ENCODE measurements at places on chromosomes 16 and 17.

DNA sequence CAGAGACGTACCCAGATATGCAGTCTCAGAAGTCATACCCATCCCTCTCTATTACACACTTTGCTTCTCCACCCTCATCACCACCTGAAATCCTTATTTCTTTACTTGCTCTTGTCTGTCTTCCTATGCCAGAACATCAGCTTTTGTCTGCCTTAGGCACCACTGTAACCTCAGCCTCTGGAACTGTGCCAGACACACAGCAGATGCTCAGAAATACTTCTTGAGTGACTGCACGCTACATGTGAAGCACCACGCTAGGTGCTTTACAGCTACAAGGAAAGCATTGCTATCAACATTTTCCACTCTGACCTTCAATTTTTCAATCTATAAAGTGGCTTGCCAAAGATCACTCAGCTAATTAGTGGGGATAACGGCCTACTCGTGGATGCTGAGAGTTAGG, 226.8 kb downstream of the CHD9NB start:
- no peak for DNase-seq

- DNase-seq = no peak
Observed at GRCh38 chr16:89266521-89267134, 49.1 kb downstream of the ZNF778 start.

DNA sequence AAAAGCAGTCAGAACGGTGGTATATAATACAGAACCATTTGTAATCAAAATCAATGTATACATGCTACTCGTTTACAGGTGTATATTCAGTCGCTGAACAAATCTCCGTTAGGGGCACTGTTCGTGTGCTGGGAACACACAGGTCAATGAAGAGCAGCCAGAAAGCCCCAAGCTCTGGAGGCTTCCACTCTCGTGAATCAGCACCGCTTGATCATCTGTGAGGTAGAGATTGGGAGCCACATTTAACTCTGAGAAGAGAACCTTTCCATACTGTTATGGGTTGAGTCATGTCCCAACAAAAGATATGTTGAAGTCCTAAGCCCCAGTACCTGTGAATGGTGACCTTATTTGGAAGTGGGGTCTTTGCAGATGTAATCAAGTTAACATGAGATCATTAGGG, 5.4 kb upstream of the CYTH1 start:
- no peak for DNase-seq

- DNase-seq = peak; percentile 87
Observed at GRCh38 chr17:76268015-76268749, 3.0 kb downstream of the UBALD2 start.

GRCh38 chr16:66541388-66542355, 8.2 kb downstream of the TK2 start:
- DNase-seq = no peak

DNA sequence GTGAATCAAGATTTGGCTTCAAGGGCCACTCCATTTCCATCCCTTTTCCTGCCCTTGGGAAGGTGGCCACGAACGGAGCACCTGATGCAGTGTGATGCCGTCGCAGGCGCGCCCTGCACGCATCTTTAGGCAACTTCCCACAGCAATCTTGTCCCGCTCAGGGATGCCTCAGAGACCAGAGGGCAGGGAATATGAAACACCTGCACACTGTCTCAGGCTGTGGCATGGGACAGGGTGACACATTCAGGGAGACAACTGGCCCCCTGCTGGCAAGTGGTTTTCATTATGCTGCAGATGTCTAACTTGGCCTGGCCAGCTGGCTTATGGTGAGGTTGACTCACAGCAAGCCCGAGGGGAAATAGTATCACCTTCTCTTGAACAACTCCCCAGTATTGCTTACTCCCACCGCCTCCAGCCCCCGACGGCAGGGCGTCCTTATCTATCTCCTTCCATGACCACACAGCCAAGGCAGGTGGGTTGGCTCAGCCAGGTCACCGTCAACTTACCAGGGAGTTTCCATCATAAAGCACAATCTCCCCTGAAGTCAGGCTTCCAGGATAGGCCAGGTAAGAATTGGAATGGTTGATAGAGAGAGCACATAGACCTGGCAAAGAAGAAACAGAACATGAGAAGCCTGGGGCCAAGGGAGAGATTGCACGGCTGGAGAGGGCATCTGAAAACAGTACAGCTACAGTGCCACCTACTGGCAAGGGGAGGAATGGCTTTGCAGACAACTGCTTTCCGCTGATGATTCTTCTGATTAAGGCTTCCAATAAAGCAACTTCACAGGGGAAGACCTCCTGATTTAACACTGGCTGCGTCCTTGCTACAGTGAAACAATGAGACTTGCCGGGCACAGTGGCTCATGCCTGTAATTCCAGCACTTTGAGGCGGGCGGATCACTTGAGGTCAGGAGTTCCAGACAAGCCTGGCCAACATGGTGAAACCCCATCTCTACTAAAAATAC, 21.1 kb downstream of the WIPI1 start:
- DNase-seq = peak; percentile 83

- DNase-seq = peak; percentile 72
Observed at GRCh38 chr16:85029408-85029784, 1.8 kb downstream of the KIAA0513 start.

DNA sequence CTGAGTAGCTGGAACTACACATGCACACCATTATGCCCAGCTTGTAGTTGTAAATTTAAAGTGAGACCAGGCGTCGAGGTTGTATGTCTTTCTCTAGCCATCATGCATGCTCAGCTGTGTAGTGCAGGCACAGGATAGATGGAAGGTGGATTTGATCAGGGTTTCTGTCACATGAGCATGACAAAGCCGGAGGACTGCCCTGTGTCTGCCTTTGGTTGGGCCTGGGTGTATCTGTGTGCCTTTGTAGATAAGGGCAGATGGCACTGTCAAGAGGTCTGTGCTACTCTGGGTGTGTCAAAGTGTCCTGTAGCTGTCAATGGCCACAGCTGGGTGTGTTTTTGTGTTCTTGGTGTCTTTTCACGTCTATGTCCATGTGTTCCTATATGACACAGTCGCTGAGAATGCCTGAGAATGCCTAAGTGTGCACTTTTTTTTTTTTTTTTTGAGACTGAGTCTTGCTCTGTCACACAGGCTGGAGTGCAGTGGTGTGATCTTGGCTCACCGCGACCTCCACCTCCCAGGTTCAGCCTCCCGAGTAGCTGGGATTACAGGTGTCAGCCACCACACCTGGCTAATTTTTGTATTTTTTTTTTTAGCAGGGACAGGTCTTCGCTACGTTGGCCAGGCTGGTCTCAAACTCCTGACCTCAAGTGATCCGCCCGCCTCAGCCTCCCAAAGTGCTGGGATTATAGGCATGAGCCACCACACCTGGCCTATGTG, 4.1 kb upstream of the NAGS start:
- DNase-seq = no peak

- no peak for DNase-seq
Observed at GRCh38 chr16:23029733-23030420, 119.4 kb downstream of the USP31 start.

GRCh38 chr17:77821114-77821513, 137.4 kb upstream of the TNRC6C start:
- no peak for DNase-seq

DNA sequence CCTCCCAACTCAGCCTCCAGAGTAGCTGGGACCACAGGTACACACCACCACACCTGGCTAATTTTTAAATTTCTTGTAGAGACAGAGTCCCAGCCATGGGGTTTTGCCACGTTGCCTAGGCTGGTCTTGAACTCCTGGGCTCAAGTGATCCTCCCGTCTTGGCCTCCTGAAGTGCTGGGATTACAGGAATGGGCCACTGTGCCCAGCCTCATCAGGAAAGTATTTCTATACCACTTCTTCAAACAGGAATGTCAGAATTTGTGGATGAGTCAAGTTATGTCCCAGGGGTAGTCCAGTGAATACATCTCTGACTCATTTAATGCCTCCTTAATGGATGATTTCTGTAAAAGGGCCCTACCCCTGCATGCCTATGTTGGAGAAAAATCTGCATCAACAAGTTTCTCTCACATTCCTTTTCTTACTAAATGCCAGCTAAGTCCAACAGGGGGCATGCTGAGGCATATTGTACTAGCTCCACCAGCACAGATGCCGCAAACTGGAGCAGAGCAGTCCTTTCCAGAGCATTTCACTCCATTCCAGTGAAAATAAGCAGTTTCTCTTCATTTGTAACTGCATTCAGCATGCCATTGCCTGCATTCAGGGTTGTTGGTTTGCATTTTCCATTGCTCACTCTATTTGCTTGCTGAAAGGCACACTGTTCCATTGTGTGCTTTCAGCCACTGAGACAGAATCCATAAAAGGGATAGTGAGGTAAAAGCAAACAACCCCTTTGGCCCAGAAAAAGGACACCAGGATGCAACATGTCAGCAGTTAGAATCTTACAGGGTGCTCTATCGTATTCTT, 5.3 kb upstream of the CAVIN1 start:
- peak; percentile 69 for DNase-seq

DNA sequence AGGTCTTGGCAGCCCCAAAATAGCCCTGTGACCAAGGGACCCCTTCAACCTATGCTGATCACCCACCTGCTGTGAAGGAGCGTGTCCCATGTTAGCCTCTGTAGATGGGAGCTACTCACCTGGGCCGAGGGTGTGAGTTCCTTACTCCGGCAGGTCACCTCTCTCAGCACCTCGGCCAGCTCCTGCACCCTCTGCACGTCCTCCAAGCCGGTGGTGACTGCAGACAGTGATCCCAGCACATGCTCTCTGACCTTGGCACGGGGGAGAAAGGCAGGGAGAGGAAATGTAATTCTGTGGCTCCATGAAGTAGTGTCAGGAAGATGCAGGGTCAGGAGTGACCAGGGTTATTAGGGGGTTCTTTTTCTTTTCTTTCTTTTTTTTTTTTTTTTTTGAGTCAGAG, 67.7 kb upstream of the BCO1 start:
- DNase-seq = no peak

- DNase-seq = no peak
Observed at GRCh38 chr17:63827801-63828221, 348 bp upstream of the FTSJ3 start.

- no peak for DNase-seq
Observed at GRCh38 chr17:35255316-35255715, 12.4 kb downstream of the SLFN5 start.

DNA sequence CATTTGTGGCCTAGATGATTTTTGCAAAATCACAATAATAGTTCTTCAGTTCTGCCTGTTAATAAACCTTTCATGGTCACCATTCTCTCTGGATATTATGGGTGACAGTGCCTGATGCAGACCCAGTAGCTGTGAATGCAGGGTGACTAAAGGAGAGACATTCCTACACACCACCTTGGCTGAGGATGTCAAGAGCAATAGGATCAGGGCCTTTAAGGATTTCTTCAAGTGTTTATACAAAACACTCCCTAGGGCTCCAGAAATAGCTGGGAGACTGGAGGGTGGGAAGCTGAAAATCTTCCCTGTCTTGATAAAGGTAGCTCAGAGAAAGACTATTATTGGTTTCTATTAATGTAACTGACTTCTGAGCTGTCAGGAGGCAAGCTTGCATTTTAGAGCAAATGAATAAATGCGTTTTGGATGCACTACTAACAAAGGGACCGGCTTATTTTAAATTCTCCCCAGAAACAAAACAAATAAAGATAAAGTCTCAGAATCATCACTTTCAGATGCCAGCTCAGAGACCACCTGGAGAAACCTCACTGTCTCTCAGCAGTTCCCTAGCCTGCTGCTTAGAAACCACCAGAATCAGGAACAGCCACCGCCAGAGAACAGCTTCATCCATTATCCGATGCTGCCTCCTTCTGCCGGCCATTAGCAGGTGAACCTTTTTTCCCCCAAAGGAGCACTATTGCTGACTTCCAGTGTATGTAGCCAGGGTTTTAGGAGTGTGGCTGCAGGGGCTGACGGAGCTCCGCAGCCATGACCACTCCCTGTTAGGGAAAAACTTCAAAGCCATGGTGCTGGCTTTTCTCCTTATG, 171.4 kb upstream of the DYNLRB2 start:
- no peak for DNase-seq

GRCh38 chr16:29983420-29984136, 9.9 kb downstream of the TAOK2 start:
- no peak for DNase-seq

- no peak for DNase-seq
Observed at GRCh38 chr16:840561-841454, 40.3 kb upstream of the GNG13 start.

GRCh38 chr17:79565606-79566250, 45.1 kb downstream of the RBFOX3 start:
- DNase-seq = no peak

DNA sequence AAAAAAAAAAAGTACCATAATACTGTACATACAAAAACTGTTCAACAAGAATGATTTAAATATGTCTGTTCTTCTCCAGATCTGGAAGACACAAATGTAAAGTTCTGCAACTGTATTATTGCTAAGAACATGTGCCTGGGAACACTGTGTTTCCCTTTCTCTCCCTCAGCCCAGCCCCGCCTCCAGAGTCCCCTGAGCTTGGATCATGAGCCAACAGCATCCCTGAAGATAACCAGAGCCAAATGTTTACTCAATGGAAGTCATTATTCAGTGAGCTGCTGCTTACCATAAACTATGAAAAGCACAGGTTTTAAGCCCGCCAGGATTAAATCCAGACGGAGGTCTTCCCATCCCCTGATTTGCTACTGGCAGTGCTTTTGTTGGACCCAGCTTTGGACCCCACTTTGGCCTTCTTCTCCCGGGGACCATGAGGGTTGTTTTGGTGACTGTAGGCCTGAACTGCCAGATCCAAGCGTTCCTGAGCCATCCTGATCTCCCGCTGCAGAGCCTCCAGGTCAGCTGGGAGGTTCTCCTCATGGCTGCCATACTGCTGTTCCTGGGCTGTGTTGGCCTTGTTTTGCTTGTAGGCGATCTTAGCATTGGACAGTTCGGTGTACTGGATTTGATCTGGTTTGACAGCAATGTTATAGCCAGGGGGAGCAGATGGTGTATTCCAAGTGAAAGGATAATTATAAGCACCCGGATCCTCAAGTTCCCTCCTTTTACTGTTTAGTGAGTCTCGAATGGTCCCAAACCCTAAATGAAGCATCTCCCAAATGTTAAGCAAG, 25.6 kb downstream of the GJC1 start:
- no peak for DNase-seq

- DNase-seq = no peak
Observed at GRCh38 chr17:1730326-1731193, 6.1 kb downstream of the WDR81 start.

DNA sequence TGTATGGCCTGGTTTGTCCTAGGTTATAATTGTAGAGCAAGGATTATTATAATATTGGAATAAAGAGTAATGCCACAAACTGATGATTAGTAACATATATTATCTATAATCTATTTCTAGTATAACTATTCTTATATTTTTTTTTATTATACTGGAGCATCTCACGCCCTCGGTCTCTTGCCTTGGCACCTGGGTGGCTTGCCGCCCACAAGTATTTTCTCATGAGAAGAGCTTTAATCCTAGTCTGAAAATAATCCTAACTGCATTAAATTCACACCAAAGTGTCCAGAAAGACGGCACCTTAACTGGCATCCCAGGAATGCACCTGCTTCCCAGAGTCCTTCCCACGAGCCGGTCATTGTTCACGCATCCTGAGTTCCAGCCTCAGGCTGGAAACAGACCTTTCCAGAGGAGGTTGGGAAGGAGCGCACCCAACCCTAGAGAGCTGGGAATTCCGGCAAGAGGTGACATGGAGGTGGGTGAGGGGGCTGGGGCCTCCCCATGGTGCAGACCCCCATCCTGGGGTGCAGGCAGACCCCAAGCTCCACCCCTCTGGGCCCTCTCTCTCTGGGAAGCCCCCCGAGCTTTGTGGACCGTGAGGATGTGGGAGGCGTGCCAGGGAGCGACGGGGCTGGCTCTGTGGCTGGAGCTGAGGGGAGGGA, 15.9 kb downstream of the CHMP1A start:
- no peak for DNase-seq

GRCh38 chr16:21946889-21947635, 6.1 kb upstream of the UQCRC2 start:
- DNase-seq = no peak

All from CD4-positive, alpha-beta T cell treated with Interferon alpha-2 for 1 hour (primary cell).